ENCODE measurements at places on chromosomes 5 and 9.

DNA sequence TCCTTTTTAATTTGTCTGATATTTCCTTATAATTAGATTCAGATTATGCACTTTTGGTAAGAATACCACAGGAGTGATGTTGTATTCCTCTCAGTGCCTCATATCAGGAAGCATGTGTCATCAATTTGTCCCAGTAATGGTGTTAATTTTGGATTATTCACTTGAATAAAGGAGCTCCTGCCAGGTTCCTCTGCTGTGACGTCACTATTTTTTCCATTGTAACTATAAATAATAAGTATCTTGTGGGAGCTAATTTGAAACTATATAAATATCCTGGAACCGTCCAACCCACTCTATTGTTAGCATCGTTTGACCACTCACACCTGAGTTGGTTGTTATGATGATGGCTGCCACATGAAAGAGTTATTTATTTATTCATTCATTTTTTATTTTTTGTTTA lies 107.9 kb downstream of the INVS start:
- H3K36me3 ChIP-seq = no peaks in the 10 kb centered on the region
- H3K27ac ChIP-seq = no peak overlapping the region
- no peaks in the 10 kb centered on the region for H3K4me1 ChIP-seq
- H3K27me3 ChIP-seq = no peaks in the 10 kb centered on the region

- H3K4me3 ChIP-seq = no peak overlapping the region
- H3K27me3 ChIP-seq = no peaks in the 10 kb centered on the region
- no peak overlapping the region for H3K27ac ChIP-seq
- peaks cover 8% of the 10 kb centered on the region for H3K36me3 ChIP-seq
- no peak for DNase-seq
- H3K4me1 ChIP-seq = no peaks in the 10 kb centered on the region
These were observed 23.9 kb downstream of the GOLM1 start for GRCh38 chr9:86075132-86076109.

GRCh38 chr9:5531101-5531882 lies 21.0 kb downstream of the PDCD1LG2 start:
- no peak overlapping the region for H3K4me3 ChIP-seq
- no peak for DNase-seq
- peaks cover 5% of the 10 kb centered on the region for H3K36me3 ChIP-seq
- H3K4me1 ChIP-seq = peaks cover 5% of the 10 kb centered on the region
- no peak overlapping the region for H3K27ac ChIP-seq

DNA sequence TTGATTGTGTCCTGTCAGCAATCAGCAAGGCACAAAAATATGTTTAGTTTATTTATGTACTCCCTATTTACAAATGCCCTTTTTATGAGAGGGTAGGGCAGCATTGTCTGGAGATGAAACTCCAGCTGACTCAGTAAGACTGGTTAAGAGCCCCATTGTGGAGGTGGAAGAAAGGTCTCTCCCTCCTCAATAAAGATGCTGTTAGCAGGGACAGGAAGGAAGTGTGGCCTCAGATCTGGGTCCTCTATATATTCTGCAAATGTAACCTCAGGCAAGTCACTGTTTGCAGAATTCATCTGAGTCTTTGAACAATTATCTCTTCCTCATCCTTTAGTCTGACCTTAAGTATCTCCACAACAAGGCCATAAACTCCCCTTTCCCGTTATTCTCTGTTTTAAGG lies 48.3 kb upstream of the TRAF1 start:
- DNase-seq = no peak
- H3K27me3 ChIP-seq = no peaks in the 10 kb centered on the region
- no peaks in the 10 kb centered on the region for H3K4me1 ChIP-seq
- no peak overlapping the region for H3K4me3 ChIP-seq

- H3K36me3 ChIP-seq = no peaks in the 10 kb centered on the region
- no peaks in the 10 kb centered on the region for H3K27me3 ChIP-seq
These were observed 45.8 kb downstream of the PCDHGC5 start for GRCh38 chr5:141534492-141535213.

- H3K4me1 ChIP-seq = no peaks in the 10 kb centered on the region
- no peaks in the 10 kb centered on the region for H3K36me3 ChIP-seq
- H3K4me3 ChIP-seq = no peak overlapping the region
These were observed 15.9 kb downstream of the PPP2R2B start for GRCh38 chr5:146862641-146863040.

- peaks cover 35% of the 10 kb centered on the region for H3K4me1 ChIP-seq
- H3K27ac ChIP-seq = peak overlapping the region; percentile 99
- peak overlapping the region; percentile 92 for H3K4me3 ChIP-seq
- no peaks in the 10 kb centered on the region for H3K36me3 ChIP-seq
These were observed 842 bp upstream of the FEM1C start for GRCh38 chr5:115545351-115545882.

DNA sequence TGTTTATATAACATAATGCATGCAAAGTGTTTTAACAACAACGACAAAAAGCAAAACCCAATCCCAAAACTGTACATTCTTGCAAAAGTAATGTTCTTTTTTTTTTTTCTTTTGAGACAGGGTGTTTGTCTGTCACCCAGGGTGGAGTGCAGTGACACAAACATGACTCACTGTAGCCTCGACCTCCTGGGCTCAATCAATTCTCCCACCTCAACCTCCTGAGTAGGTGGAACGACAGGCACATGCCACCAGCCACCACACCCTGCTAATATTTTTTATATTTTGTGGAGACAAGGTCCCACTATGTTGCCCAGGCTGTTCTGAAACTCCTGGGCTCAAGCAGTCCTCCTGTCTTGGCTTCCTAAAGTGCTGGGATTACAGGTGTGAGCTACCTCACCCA lies 13.6 kb upstream of the HAVCR1 start:
- H3K4me1 ChIP-seq = no peaks in the 10 kb centered on the region
- no peak for DNase-seq
- H3K36me3 ChIP-seq = no peaks in the 10 kb centered on the region
- H3K27ac ChIP-seq = no peak overlapping the region
- no peak overlapping the region for H3K4me3 ChIP-seq
- no peaks in the 10 kb centered on the region for H3K27me3 ChIP-seq

GRCh38 chr5:133801955-133802751 lies 166.3 kb downstream of the C5orf15 start:
- no peak for DNase-seq
- H3K36me3 ChIP-seq = no peaks in the 10 kb centered on the region
- H3K27ac ChIP-seq = no peak overlapping the region
- no peak overlapping the region for H3K4me3 ChIP-seq
- H3K27me3 ChIP-seq = no peaks in the 10 kb centered on the region

- H3K27me3 ChIP-seq = no peaks in the 10 kb centered on the region
- no peak overlapping the region for H3K27ac ChIP-seq
- no peaks in the 10 kb centered on the region for H3K36me3 ChIP-seq
- no peaks in the 10 kb centered on the region for H3K4me1 ChIP-seq
These were observed 47.8 kb upstream of the SUSD3 start for GRCh38 chr9:93010704-93011103.

- no peaks in the 10 kb centered on the region for H3K27me3 ChIP-seq
- DNase-seq = no peak
- H3K4me1 ChIP-seq = no peaks in the 10 kb centered on the region
- H3K36me3 ChIP-seq = no peaks in the 10 kb centered on the region
- H3K27ac ChIP-seq = no peak overlapping the region
- no peak overlapping the region for H3K4me3 ChIP-seq
These were observed 91.0 kb upstream of the JAK2 start for GRCh38 chr9:4894076-4894475.

GRCh38 chr9:98240475-98240874 lies 15.0 kb downstream of the TBC1D2 start:
- no peak for DNase-seq
- peaks cover 16% of the 10 kb centered on the region for H3K4me1 ChIP-seq
- H3K27ac ChIP-seq = no peak overlapping the region
- no peaks in the 10 kb centered on the region for H3K27me3 ChIP-seq
- H3K4me3 ChIP-seq = no peak overlapping the region
- H3K36me3 ChIP-seq = peaks cover 19% of the 10 kb centered on the region

DNA sequence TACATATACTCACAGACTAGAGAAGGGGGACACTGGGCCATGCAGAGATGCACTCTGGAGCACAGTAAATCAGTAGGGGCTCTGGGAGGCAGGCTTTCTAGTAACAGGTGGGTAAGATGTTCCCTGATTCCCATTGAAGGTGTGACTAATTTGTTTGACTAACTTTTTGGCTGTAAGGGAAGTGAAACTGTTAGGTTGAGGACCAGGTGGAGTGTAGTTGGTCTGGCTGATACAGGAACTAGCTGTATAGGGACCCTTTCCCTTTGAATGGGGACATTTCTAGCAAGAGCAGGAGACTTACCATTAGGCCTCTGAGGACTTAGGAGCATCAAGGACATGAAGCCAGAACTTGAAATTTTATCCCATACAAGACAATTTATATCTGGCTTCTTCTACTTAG lies 989.6 kb upstream of the COX7C start:
- H3K4me1 ChIP-seq = no peaks in the 10 kb centered on the region
- no peak overlapping the region for H3K27ac ChIP-seq
- no peaks in the 10 kb centered on the region for H3K27me3 ChIP-seq
- DNase-seq = no peak

- no peak for DNase-seq
- no peaks in the 10 kb centered on the region for H3K27me3 ChIP-seq
- H3K4me1 ChIP-seq = peaks cover 26% of the 10 kb centered on the region
- no peak overlapping the region for H3K4me3 ChIP-seq
- no peak overlapping the region for H3K27ac ChIP-seq
- no peaks in the 10 kb centered on the region for H3K36me3 ChIP-seq
These were observed 20.9 kb upstream of the SPINK14 start for GRCh38 chr5:148147415-148147814.

- H3K4me3 ChIP-seq = no peak overlapping the region
- H3K27ac ChIP-seq = no peak overlapping the region
- no peaks in the 10 kb centered on the region for H3K27me3 ChIP-seq
- H3K36me3 ChIP-seq = no peaks in the 10 kb centered on the region
These were observed 31.8 kb downstream of the EGFLAM start for GRCh38 chr5:38290028-38290653.

DNA sequence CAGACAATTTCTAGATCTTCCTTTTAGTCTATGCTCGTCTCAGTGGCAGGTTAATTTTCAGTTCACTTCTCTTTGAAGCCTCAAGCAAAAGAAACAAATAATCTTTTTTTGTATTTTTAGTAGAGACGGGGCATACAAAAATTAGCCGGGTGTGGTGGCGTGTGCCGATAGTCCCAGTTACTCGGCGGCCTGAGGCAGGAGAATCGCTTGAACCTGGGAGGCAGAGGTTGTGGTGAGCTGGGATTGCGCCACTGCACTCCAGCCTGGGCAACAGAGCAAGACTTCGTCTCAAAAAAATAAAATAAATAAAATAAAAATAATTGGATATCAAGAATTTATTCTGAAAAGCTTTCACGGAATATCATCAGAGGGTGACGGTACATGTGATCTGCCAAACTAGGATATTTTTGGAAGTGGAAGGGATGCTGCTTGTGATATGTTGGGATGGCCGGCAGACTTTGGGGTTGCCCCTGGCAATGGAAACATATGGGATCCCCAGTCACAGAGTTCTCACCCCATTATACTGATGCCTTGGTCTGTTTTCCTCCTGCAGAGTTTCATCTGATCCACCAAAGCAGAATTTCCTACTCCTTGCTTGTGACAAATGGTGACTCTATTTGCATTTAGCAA lies 7.6 kb upstream of the LCP2 start:
- no peak overlapping the region for H3K27ac ChIP-seq
- H3K36me3 ChIP-seq = no peaks in the 10 kb centered on the region
- H3K27me3 ChIP-seq = no peaks in the 10 kb centered on the region
- no peak overlapping the region for H3K4me3 ChIP-seq
- DNase-seq = no peak

DNA sequence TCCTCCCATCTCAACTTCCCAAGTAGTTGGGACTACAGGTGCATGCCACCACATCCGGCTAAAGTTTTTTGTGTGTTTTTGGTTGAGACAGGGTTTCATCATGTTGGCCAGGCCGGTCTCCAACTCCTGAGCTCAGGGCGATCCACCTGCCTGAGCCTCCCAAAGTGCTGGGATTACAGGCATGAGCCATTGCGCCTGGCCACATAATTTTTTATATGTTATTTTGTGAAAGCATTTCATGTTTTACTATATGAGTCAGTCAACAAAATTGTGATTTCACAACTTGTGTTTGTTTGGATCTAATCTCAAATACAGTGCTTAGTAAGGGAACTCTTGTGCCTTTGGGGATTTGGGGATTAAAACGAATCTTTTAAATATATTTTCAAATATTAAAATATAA lies 20.0 kb upstream of the FAM120AOS start:
- H3K4me1 ChIP-seq = peaks cover 10% of the 10 kb centered on the region
- no peak for DNase-seq
- no peaks in the 10 kb centered on the region for H3K27me3 ChIP-seq
- no peak overlapping the region for H3K27ac ChIP-seq
- no peak overlapping the region for H3K4me3 ChIP-seq
- H3K36me3 ChIP-seq = no peaks in the 10 kb centered on the region

- DNase-seq = no peak
- no peaks in the 10 kb centered on the region for H3K4me1 ChIP-seq
- peaks cover 17% of the 10 kb centered on the region for H3K36me3 ChIP-seq
- no peak overlapping the region for H3K4me3 ChIP-seq
These were observed 85.7 kb downstream of the SLC1A1 start for GRCh38 chr9:4575997-4576396.

DNA sequence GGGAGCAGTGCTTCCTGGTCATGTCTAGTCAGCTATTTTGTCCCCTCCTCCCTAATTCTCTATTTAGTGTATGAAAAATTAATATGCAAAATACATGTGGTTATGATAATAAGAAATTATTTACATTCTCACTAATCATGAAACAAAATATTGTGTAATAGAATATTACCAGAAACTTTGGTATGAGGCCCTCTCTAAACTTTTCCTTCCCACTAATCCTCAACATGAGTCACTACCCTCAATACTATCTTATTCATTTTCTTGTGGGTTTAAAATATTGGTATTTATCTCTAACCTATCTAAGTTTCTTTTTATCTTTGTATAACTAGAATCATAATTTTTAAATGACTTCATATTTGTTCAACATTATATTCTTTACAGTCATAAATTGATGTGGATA lies 545.9 kb upstream of the PTPRD start:
- H3K27me3 ChIP-seq = no peaks in the 10 kb centered on the region
- H3K36me3 ChIP-seq = no peaks in the 10 kb centered on the region
- H3K27ac ChIP-seq = no peak overlapping the region

DNA sequence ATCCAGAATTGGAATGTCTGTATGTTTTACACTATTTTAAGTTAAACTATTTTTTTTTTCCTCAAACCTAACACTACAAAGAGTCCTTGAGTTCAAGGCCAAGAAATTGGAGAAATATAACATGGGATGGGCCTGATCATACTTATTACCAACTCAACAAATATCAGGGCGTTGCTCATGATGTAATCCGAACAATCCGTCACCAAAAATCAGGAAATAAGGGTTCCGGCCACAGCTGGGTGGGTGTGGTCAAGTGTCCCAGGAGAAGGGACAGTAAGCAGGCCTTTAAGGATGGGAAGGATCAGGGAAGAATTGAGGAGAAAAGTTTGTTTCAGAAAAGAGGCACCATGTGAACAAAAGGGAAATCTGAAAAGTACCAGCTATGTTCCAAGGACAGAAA lies 29.8 kb downstream of the MED27 start:
- H3K4me3 ChIP-seq = no peak overlapping the region
- no peak overlapping the region for H3K27ac ChIP-seq
- no peaks in the 10 kb centered on the region for H3K36me3 ChIP-seq
- H3K27me3 ChIP-seq = no peaks in the 10 kb centered on the region
- no peaks in the 10 kb centered on the region for H3K4me1 ChIP-seq
- DNase-seq = no peak

GRCh38 chr5:74415695-74416102 lies 224.8 kb downstream of the ENC1 start:
- H3K4me3 ChIP-seq = no peak overlapping the region
- H3K27ac ChIP-seq = no peak overlapping the region
- no peaks in the 10 kb centered on the region for H3K27me3 ChIP-seq
- DNase-seq = no peak
- no peaks in the 10 kb centered on the region for H3K36me3 ChIP-seq
- no peaks in the 10 kb centered on the region for H3K4me1 ChIP-seq

- H3K36me3 ChIP-seq = no peaks in the 10 kb centered on the region
- DNase-seq = no peak
- H3K27me3 ChIP-seq = no peaks in the 10 kb centered on the region
- H3K4me1 ChIP-seq = peaks cover 23% of the 10 kb centered on the region
These were observed 1.2 kb downstream of the TTLL11 start for GRCh38 chr9:122091682-122092592.
